ENCODE measurements at places on chromosomes 11 and 22. TPM values are rescaled to one million over a fixed set of nuclear protein-coding genes. Genes with fewer than 3 reads are reported as not detected.

- DNase-seq = no peak
These were observed 10.7 kb upstream of the LRRC10B start for GRCh38 chr11:61497876-61498275.

DNA sequence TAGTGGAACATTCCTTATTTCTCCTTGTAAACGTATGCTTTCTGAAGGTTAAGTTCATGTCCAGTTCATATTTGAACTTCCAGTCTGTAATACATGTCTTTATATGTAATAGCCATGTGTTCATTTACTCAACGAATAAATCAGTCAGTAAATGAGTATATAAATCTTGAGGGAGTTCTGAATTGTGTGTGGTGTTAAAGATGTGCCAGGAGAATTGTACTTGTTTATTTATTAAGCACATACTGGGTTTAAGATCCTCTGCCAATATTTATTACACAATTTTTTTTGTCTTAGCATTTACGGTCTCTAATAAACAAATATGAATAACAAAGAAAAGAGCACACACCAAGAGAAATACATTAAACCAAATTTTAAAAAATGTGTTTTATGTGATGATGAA lies 26.5 kb upstream of the CLMP start:
- DNase-seq = no peak

GRCh38 chr11:11424688-11425087 lies 71.6 kb upstream of the CSNK2A3 start:
- DNase-seq = no peak

DNA sequence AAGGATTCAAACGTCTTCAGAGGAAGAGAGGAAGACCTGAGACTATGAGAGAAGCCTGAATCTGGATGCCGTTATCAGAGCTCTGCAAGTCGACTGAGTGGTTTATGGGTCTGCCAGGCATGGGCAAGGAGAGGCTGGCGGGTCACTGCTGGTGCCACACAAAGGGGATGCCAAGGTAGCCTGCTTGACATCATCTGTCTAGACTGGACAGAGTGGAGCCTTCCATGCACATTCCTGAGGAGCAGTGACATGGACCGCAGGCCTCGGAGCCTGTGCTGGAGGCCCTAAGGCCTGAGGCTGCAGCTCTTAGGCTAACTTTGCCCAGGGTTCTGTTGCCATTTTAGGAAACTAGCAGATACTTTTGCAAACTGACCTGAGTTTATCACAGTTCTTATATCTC lies 127.4 kb downstream of the WT1 start:
- DNase-seq = no peak

- no peak for DNase-seq
These were observed 245.8 kb downstream of the JRKL start for GRCh38 chr11:96635655-96636054.

DNA sequence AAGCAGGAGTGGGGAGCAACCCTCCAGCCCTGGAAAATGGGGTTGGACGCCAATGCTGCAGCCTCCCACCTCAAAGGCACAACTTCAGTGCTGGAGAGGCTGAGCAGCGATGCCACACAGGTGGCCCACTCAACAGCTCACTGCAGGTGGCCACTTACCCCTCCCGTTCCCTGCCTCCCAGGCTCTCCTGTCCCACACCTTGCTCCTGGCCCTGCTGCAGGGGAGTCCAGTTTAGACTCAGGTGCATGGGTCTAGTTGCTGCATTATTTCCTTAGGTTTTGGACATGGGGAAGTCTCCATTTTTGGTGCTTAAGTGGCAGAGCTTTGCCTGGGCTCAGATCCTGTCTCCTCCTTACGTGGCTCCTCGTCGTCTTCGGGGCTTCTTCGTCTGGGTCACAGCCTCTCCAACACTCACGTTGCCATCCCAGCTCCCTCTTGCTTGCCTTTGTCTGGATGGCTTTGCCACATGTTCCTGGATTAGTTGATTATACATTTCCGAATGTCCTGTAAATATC lies 898.3 kb downstream of the BRD1 start:
- DNase-seq = no peak

GRCh38 chr22:17575681-17576080 lies 12.4 kb downstream of the SLC25A18 start:
- DNase-seq = no peak

DNA sequence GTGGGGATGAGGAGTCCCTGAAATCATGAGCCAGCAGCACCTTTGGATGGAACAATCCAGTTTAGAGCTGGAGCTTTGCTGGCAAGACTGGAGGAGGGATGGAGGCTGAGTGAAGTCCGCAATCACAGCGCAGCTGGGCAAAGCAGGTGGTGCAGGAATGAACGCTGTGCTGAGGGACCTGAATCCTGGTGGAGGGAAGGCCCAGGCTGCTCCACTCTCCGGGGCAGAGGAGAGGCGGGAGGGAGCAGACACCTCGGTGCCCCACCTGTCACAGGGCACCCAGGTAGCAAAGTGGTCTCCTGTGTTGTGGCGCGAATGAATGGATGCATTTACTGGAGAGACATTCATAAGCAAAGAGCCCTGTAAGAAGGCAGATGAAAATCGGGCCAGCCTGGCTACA lies 124.8 kb upstream of the ANO1 start:
- no peak for DNase-seq

- no peak for DNase-seq
These were observed 21.0 kb upstream of the FBLN1 start for GRCh38 chr22:45481661-45482060.

Gene C11orf91
- total RNA-seq = not detected

Gene HTR3B
- not detected for total RNA-seq

Gene GUCY1A2
- not detected for total RNA-seq

Gene MRPL16
- 23.3 TPM for total RNA-seq

Gene TRIM77
- not detected for total RNA-seq

Gene GRIA4
- total RNA-seq = not detected
